ENCODE measurements at places on chromosomes 16 and 17.
A peak's percentile ranks its signal among the peaks of the same experiment; 100 is the strongest.

- peak; percentile 60 for DNase-seq
These were observed 20.9 kb upstream of the NSRP1 start for GRCh38 chr17:30095507-30096244.

GRCh38 chr16:8243981-8244380 lies 346.3 kb downstream of the TMEM114 start:
- DNase-seq, result no peak

DNA sequence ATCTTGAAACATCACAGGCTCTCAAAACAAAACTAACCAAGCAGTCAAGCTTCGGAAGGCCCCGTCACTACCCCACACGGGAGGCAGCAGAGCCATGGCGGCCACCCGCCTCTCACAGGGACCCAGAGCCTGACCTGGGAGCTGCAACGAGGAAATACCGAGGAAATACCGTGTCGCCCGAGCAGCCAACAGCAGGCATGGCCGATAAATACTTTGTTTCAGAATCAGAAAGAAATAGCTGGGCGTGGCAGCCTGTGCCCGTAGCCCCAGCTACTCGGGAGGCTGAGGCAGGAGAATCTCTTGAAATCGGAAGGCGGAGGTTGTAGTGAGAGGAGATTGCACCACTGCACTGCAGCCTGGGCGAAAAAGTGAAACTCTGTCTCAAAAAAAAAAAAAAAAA lies 6.9 kb downstream of the LMF1 start:
- no peak for DNase-seq

- no peak for DNase-seq
These were observed 3.8 kb downstream of the SHISA6 start for GRCh38 chr17:11244776-11245175.

- no peak for DNase-seq
These were observed 15.6 kb downstream of the TBKBP1 start for GRCh38 chr17:47709594-47709993.

DNA sequence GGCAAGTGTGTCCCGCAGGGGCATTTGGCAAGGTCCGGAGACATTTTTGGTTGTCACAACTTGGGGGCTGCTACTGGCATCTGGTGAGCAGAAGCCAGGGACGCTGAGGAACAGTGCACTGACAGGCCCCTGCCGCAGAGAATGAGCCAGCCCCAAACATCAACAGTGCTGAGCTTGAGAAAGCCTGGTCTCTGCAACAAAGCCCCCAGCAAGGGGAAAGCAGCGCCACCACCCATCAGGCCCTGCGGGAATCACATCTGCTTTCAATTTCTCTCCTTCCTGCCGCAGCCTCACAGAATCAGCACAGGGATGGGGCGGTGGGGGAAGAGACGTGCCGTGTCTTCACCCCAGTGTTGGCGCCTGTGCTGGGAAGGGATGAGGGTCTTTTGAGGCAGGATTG lies 14.8 kb upstream of the PRPSAP1 start:
- peak; percentile 80 for DNase-seq

- no peak for DNase-seq
These were observed 136.0 kb downstream of the ANKRD11 start for GRCh38 chr16:89354325-89354724.

- DNase-seq, result peak; percentile 59
These were observed 4.8 kb upstream of the GAA start for GRCh38 chr17:80096561-80097021.

GRCh38 chr16:2084895-2085625 lies 37.3 kb downstream of the TSC2 start:
- DNase-seq, result no peak

GRCh38 chr17:81532490-81533287 lies 4.5 kb downstream of the FSCN2 start:
- DNase-seq, result no peak

DNA sequence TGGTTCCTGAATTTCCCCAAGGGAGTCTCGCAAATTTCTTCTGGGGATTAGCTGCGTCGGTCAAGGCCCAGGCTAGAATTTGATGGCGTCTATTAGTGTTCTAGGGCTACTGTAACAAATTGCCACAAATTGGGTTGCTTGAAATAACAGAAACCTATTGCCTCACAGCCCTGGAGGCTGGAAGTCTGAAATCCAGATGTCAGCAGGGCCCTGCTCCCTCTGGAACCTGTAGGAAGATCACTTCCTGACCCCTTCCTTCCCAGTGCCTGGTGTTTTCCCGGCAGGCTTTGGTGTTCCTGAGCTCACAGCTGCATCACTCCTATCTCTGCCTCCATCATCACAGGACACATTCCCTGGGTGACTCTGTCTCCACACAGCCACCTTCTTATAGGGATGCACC lies 24.4 kb downstream of the DHRS7C start:
- no peak for DNase-seq

- peak; percentile 72 for DNase-seq
These were observed 27.1 kb upstream of the ANKFN1 start for GRCh38 chr17:56125830-56126819.

GRCh38 chr16:27381974-27382855 lies 19.8 kb upstream of the IL21R start:
- no peak for DNase-seq

- DNase-seq, result no peak
These were observed 6.0 kb upstream of the IGFBP4 start for GRCh38 chr17:40437095-40437732.

- no peak for DNase-seq
These were observed 19.3 kb downstream of the CARHSP1 start for GRCh38 chr16:8849411-8850011.

GRCh38 chr17:82375359-82376041 lies 3.9 kb downstream of the UTS2R start:
- DNase-seq, result no peak

- DNase-seq, result no peak
These were observed 484.9 kb upstream of the WSB1 start for GRCh38 chr17:26809033-26809432.

DNA sequence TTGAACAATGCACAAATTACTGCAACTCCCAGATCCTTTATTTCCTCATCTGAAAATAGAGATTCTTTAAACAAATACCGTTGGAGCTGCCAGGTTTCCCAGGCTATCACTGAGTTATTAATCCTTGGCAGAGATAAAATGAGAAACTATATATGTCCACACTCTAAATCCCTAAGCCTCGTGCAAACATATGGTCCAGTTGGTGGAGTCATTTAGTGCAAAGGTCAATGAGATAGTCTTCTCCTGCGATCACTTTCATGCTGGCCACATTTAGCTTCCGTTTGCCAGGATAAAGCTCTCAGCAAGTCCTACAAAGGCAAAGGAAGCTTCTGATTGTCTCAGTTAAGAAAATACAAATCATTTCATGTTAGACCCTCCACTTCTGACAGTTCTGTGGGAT lies 11.0 kb downstream of the GRIN2A start:
- DNase-seq, result no peak

DNA sequence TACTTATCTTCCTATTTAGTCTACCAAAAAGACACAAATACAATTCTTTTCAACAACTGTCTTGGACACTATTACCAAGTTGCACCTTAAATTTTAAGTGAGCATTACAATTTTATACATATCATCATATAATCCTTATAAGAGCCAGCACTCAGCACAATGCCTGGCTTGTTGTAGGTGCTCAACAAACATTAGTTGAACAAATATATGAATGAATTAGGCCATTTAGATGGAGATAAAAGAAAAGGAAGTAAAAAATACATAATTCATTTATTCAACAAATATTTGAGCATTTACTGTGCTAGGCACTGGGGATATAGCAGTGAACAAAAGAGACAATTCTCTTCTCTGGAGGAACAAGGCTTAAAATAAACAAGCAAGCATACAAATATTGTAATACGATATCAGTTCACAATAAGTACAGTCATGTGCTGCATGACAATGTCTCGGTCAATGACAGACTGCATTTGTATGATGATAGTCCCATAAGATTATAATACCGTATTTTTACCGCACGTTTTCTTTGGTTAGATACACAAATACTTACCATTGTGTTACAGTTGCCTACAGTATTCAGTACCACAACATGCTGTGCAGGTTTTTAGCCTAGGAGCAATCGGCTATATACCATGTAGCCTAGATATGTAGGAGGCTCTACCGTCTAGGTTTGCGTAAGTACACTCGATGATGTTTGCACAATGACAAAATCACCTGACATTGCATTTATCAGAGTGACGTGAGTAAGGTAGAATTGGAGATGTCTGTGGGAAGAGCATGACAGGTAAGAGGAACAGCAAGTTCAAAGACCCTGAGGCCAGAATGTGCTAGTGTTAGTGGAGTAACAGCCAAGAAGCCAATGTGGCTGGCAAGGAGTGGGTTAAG lies 86.4 kb upstream of the HS3ST2 start:
- DNase-seq, result no peak

DNA sequence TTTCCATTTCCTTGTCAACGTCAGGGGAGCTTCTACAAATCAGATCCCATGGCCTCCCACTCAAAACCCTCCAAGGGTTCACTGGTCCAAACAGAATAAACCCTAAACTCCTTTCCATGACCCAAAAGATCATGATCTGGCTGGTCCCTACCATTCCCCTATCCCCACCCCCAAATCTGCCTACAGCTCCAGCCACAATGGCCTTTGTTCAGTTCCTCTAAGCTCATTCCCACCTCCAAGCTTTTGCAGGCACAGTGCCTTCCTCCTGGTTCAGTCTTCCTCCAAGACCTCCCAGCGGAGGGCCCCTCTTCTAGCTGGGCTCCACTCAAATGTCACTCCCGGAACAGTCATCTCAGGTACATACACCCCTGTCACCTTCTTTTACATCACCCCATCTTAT lies 2.0 kb downstream of the GPRC5B start:
- DNase-seq, result peak; percentile 60

- DNase-seq, result peak; percentile 60
These were observed 104.1 kb upstream of the CORO6 start for GRCh38 chr17:29726715-29727252.

GRCh38 chr16:52123061-52123839 lies 423.7 kb downstream of the TOX3 start:
- DNase-seq, result no peak

- DNase-seq, result no peak
These were observed 484.0 kb upstream of the ERCC4 start for GRCh38 chr16:13435873-13436474.

- DNase-seq, result no peak
These were observed 49.4 kb downstream of the XPO6 start for GRCh38 chr16:28162326-28162877.

DNA sequence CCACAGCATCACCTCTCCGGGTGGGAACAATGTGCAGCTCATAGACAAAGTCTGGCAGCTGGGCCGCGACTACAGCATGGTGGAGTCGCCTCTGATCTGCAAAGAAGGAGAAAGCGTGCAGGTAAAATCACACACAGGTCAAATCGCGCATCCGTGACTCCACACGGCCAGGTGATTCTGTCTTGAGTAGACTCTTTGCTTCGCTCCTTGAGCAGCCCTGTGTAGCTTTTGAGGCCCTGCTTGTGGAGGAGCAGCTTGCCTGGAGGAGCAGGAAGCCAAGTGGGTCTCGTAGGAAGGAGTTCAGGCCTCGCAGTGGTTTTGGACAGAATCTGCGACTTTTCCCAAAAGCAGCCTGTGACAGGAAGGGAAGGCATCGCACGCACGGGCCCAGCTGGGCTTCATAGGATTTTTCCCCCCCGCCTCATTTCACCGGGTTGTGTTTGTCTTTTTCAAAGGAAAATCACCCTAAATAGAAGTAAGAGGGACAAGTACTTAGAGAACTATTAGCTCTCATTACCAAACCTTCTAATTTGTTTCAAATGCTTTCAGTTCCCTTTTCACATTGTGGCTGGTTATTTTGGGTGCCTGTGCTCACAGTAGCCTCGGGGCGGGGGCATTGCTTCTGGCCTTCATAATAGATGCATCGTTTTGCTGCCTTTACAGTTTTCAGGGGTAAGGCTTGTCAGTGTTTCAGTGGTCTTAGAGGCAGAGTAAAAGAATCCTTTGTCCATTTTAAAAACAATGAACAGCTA lies 71.5 kb downstream of the SEC14L1 start:
- DNase-seq, result no peak

DNA sequence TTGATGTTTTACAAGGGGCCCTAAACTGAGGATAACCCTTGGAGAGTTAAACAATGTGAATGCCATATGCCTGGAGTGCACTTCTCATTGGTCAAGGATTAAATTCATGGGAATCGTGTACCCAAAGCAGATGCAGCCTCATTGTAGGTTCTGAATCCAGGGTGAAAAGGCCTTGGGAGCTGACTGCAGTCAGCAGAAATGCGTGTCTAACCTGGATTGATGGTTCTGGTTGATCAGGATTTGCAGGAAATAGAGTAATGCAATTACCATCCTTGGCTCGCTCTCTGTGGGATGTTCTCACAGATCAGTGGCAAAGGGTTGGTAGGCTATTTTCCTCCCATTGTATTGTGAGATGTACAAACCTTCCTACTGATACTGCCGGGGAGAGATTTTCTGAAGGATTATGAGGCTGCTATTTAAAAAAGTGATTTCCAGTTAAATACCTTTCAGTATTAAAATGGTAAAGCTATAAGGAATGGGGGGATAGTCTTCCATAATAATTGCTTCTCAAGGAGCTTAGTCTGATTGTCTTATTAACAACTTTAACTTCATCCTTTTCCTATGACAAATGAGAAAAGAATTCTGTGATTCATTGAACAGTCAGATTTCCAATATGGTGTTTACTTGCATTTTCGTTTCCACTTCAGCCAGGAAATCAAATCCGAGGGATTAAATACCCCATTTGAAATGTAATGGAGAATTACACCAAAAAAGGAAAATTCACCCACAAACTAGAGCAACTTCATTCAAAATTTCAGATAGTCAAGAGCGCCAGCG lies 1028.1 kb upstream of the EEF2KMT start:
- no peak for DNase-seq

DNA sequence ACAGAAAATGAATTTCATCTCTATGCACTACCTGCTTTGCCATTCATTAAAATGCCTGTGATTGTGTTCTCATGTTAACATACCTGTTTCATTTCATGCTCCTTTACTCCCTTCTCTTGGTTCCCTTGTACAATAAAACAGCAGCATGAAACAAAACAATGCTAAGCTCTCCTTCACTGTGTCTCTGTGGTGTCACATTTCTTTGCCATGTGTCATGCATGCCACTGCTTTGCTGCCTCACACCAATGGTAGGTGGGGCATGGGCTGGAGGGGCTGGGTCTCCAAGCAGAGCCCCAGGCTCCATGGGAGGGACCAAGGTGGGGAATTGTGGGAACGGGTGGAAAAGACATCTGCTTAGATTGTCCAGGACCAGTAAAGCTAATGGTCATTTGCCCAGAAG lies 83.6 kb downstream of the RGS9 start:
- DNase-seq, result no peak

- DNase-seq, result no peak
These were observed 32.4 kb downstream of the HAPSTR1 start for GRCh38 chr16:9123871-9124270.

DNA sequence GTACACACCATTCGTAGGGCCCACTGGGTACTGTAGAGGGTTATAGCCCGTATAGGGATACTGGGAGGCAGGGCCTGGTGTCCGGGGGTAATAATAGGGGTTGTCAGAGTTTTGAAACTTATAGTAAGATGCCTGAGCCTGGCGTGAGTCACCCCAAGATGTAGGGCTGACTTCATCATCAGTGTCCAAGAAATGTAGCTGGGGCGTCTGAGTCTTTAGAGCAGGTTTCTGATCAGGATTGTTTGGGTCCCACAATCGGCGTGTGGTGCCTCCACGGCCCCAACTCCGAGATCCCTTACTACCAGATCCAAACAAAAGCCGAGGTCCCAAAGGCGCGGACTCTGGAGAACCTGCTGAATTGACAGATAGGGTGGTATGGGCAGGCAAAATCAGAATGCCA lies 4.4 kb downstream of the SMG6 start:
- no peak for DNase-seq

- peak; percentile 84 for DNase-seq
These were observed 852 bp upstream of the HELZ start for GRCh38 chr17:67245694-67246402.

Measured in eye (tissue), 1 donor.